ENCODE measurements at places on chromosomes 11 and 22.

DNA sequence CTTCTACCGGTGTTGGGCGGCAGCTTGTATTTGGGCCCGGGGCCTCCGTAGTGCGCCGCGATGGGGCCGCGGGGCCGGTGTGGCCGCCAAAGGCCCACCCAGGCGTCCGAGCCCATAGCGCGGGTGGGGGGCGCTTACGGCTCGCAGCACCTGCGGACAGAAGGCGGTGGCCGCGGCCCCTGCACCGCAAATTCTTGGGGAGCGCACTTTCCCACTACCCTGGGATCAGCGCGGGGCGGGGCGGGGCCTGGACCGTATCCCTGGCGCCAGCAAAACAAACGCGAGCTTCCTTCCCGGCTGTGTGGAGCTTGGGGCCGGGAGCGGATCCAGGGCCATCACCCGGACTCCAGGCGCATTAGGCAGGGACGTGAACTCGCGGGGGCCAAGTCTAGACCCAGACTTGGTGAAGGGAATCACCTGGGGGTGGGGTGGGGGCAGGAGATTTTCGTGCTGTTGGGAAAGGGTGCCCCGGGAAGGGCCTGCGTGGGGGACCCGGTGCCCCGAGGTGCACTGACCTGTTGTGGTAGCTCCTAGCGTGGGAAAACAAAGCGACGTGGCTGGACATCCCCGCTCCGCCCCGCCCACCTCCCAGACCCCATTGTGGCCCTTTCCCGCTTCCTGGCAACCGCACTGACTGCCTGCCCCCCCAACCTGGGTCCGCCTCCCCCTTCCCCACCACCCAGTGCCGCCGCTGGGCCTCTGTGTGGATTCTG lies 2.3 kb upstream of the TYMP start:
- no peak for DNase-seq

GRCh38 chr11:73553266-73553665 lies 44.6 kb downstream of the FAM168A start:
- DNase-seq, result no peak

DNA sequence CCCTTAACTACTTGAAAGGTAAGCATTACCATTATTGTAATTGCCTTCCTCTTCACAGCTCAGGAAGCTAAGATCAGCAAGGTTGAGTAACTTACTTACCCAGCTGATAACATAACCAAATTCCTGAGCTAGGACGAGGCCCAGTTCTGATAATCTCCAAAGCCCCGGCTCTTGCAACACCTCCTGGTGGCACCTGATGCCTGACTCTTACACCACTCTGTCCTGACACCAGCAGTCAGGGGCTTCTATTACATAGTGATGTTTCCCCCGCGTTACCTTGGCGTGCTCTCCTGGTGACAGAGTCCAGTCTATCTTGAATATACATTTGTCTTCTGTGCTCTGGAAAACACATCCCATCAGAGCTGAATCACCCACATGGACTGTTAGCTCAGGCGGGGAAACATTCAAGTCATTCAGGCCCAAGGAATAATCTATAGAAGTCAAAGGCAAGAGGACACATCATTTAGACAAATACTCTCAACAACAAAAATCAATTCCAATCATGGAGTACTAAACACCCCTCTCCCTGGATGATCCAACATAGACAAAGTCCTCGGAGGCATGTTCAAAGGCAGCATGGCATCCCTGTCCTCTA lies 12.6 kb downstream of the JAML start:
- no peak for DNase-seq

DNA sequence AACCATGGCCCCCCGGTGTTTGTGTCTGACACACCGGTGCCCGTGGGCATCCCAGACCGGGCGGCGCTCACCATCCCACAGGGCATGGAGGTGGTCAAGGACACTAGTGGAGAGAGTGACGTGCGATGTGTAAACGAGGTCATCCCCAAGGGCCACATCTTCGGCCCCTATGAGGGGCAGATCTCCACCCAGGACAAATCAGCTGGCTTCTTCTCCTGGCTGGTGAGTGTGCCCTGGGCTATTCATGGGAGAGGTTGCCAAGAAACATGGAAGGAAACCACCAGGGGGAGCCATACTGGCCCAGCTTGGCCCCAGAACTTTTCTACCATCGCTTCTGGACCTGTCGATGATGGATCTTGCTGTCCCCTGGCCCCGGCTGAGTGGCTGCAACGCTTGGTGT lies 36.5 kb downstream of the PRDM11 start:
- no peak for DNase-seq

DNA sequence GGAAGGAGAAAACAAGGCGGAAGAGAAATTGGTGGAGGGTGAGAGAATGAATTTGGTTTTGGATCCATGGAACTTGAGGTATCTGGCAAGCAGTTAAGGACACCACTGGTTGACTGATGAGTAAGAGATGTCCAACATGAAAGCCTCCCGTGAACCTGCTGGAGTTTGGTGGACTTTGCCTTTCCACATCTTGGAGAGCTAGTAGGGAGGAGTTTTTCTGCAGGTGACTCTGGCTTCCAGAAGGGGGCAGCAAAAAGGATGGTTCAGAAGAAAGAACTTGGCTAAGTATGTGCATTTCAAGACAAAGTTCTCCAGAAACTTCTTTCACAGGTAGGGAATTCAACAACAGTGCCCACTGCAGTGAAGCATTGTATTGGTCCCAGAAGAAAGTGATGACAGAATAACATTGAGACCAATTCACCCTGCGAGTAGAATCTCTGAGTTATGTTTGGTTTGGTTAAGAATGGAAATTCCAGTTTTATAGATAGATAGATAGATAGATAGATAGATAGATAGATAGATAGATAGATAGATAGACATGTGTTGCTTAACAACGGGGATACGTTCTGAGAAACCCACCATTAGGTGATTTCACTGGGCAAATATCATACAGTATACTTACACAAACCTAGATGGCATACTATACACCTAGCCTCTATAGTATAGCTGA lies 28.5 kb downstream of the DCDC1 start:
- no peak for DNase-seq

- DNase-seq, result no peak
Measured at GRCh38 chr22:28597665-28598064, 82.0 kb downstream of the TTC28 start.

- DNase-seq, result peak; percentile 94
Measured at GRCh38 chr11:65421794-65422632, 585 bp upstream of the NEAT1 start.

DNA sequence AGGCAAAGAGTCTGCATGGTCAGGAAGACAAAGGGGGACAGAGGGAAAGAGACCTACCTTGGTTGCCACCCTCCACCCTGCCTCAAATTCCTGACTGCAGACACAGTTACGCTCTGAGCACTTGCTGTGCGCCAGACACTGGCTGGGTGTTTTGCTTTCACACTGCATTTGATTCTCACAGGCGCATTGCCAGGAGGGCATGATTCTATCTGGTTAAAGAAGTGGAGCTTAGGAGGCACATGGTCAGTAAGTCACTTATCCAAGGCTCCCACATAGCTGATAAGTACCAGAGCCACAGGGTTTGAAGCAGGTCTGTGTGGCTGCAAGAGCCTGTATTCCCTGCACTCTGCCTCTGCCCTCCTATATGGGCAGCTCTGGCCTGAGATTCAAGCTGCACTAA lies 103.9 kb downstream of the TIMP3 start:
- DNase-seq, result no peak

GRCh38 chr22:31079095-31079642 lies 1.9 kb upstream of the SMTN start:
- no peak for DNase-seq

GRCh38 chr11:124359566-124359965 lies 24.7 kb downstream of the OR8B2 start:
- DNase-seq, result no peak

DNA sequence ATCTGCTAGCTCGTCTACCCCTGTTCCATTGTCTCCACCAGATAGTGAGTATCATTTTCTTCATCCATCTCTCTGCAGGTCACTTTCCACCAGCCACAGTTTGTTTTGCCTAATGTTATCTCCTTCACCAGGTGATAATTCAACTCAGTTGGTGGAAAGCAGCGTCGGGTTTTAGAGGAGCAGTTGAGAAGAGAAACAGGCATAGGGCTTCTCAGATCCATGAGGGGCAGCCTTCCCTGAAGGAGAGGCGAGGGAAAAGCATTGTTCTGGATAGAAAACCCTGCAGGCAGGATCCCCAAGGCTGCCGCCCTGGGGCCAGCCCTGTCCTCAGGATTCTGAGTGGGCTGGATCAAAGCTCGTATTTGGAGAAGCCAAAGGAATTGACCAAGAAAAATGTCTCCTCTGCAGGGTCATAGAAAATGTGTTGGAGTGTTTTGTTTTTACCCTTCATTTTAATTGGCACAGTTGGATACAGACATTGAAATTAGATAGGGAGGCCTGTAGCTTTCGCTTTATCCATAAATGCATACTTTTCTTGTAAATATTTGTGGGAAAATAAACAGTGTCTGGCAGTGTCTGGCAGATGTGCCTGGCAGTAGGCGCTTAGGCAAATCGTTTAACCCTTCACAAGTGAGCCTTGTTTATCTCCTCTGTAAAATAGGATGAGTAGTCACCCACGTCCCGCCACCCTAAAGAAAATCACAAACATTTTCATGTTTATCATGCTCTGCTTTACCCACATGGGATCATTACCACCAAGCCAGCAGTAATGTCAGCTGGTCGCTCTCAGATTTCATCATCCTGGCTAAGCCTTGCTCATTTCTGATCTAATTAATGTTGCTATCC lies 73.4 kb upstream of the TTC12 start:
- no peak for DNase-seq

- no peak for DNase-seq
Measured at GRCh38 chr11:76243193-76243956, 37.1 kb upstream of the WNT11 start.

GRCh38 chr22:46696229-46696518 lies 41.9 kb downstream of the CERK start:
- no peak for DNase-seq

DNA sequence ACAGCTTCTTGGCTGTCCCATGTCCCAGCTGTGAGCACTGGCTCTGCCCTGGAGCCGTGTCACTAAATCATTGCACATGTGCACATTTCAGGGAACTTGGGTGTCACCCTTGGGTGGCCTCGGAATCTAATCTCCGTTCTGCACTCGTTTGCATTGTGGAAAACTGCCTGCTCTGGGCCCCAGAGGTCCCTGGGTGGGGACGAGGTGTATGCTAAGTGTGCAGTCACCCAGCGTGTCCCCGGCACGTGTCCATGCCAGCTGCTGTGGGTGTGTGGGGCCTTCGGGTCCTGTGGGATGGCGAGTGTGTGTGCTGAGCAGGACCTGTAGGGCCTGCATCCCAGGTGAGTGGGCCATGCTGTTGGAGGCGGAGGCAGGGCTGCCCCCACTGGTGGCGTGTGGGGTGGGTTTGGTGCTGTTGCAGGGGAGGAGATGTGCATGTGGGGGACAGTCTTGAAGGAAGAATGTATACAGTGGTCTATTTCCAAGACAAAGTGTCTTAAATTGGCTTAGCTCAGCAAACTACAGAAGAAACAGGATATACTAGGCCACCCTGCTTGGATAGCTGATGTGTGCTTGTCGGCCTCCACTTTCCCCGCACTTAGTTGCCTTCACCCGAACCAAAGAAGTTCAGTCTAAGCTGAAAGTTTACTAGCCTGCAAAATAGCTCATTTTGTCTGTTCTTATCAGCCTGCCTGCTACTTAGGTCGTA lies 14.6 kb downstream of the TANGO2 start:
- no peak for DNase-seq

DNA sequence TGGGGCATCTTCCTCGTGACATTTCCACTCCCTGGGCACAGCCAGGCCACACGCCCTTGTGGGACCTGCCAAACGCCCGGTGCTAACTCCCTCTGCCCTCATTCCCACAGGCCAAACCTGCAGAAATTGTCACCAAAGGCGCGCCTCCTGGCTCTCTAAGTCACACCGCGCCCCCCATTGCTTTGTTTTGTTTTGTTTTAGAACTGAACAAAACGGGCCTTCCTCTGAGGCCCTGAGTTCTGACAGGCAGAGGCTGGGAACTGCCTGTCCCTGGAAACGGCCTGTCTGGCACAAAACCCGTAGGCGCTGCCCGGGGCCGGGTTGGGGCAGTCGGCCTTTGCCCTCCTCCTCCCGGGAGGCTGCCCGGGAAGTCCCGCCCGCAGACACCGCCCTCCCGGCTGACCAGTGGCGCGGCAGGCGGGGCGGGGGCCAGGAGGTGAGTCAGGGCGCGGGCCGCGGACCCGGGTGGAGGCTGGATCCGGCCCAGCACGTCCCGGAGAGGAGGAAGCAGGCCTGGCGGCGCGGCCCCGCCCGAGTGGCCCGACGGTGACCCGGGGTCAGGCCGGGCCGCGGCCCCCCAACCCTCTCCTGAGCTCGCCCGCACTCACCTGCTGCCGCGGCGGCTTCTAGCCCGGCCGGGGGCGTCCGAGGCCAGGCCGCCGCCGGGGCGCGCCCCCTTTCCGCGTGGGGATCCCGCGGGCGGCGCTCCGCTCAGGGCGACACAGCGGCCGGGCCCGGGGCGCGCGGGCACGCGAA lies 465 bp downstream of the SUN2 start:
- peak; percentile 45 for DNase-seq

GRCh38 chr22:32477596-32477995 lies 3.0 kb downstream of the FBXO7 start:
- DNase-seq, result no peak

GRCh38 chr11:2247496-2247895 lies 22.9 kb downstream of the ASCL2 start:
- no peak for DNase-seq

DNA sequence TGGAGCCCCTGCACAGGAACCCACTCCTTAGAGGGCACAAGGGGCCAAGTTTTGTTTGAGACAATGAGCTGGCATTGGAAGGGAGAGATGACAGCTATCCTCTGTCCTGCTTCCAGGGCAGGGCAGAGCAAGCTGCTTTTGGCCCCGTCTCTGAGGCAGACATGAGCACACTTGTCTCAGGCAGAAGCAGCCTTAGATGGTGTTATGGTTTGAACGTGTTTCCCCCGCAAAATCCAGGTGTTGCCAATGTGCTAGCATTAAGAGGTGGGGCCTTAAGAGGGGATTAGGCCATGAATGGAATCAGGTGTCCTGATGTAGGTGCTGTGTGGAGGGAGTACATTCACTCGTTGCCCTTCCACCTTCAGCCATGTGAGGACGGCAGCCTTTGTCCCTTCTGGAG lies 2.5 kb downstream of the TP53AIP1 start:
- no peak for DNase-seq

GRCh38 chr11:129768356-129768755 lies 47.3 kb upstream of the TMEM45B start:
- no peak for DNase-seq

DNA sequence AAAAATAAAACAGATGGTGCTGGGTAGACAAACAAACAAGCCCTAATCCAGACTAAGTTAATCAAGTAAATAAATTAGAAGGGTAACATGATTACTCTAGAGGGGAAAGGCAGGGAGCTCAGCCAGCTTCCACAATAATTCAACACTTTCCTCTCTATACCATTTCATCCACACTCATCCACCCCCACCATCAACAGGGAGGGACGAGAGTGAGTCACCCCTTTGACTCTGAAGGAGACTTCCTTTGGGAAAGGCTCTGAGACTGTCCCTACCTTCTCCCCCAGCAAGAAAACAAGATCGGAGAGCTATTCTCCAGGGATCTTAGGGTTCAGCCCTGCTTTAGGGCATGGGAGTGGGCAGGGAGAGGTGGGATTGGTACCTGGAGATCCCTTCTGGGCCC lies 33.1 kb downstream of the TRIM66 start:
- DNase-seq, result no peak

GRCh38 chr11:114078423-114078822 lies 18.9 kb downstream of the ZBTB16 start:
- DNase-seq, result no peak

All from stimulated activated CD8-positive, alpha-beta memory T cell treated with anti-CD3 and anti-CD28 coated beads, Interleukin-7, amount 100 ng/mL, for 48 hours (primary cell).